Stimulated activated CD4-positive, alpha-beta T cell treated with anti-CD3 and anti-CD28 coated beads, Interleukin-15, amount 100 ng/mL, for 48 hours (primary cell): ENCODE measurements at places on chromosomes 11 and 22.

DNA sequence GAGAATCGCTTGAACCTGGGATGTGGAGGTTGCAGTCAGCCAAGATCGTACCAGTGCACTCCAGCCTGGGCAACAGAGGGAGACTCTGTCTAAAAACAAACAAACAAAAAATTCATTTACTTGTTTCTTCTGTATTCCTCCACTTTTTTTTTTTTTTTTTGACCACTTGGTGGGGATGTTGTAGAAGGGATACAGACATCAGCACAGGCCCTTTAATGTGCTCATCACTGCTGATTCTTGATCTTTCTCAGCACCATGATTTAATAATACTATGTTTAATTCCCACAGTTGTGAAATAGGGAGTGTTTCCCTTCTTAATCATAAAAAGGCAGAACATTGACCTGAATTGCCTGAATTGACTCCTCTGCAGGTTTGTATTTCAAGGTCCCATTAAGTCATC, 4.5 kb downstream of the TTC9C start:
- no peak for DNase-seq

DNA sequence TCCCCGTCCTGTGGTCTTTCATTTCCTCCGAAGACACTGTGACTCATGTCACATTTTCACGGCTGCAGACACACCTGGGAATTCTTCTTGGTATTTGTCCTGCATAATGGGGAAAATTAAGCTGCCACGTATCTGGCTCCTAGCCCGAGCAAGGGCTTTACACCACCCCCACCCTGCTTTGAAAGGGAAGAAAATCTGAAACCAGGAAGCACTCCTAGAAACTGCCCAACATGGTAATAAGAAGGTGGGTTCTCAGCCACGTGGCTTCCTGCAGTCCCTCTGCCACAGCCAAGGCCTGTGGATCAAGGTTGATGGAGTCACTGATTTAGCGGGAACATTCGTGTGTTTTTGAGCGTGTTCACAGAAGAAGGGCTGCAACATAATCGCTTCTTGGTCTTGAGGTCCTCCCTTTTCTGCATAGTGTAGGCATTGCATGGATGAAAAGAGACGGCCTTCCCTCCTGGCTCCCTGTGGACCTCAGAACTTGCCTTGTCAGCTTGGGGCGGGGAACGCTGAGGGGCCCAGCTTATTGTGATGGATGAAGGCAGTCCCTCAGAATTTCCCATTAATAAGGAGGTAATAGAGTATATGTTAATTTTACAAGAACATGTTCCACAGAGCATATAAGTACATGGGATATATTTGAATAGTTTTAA, 292.0 kb downstream of the NTM start:
- no peak for DNase-seq

GRCh38 chr11:129596351-129596750, 219.3 kb upstream of the TMEM45B start:
- DNase-seq, result no peak

GRCh38 chr11:73326929-73327811, 19.1 kb downstream of the ARHGEF17 start:
- no peak for DNase-seq

DNA sequence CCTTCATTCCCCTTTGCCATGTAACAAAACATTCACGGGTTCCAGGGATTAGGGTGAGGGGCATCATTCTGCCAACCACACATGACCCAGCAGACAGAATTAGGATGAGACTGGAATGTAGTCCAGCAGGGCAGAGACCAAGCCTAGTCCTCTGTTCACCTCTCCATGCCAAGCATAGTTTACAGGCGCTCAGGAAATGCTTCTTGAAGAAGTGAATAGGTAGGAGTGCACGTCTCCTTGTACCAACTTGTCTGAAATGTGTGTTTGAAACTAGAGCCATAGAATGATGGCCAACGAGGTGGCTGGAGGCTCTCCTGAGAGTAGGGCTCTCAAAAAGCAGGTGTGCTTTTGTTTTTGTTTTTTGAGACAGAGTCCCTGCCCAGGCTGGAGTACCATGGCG, 8.2 kb downstream of the SPINDOC start:
- DNase-seq, result no peak

- DNase-seq, result no peak
Measured at GRCh38 chr22:41360126-41360525, 21.6 kb upstream of the TEF start.

- no peak for DNase-seq
Measured at GRCh38 chr11:134049303-134049702, 19.6 kb upstream of the JAM3 start.

- DNase-seq, result no peak
Measured at GRCh38 chr11:70360211-70360610, 38.1 kb upstream of the CTTN start.

- DNase-seq, result no peak
Measured at GRCh38 chr11:86938900-86939880, 16.0 kb downstream of the FZD4 start.

GRCh38 chr11:66473608-66474515, 6.4 kb upstream of the DPP3 start:
- DNase-seq, result no peak

DNA sequence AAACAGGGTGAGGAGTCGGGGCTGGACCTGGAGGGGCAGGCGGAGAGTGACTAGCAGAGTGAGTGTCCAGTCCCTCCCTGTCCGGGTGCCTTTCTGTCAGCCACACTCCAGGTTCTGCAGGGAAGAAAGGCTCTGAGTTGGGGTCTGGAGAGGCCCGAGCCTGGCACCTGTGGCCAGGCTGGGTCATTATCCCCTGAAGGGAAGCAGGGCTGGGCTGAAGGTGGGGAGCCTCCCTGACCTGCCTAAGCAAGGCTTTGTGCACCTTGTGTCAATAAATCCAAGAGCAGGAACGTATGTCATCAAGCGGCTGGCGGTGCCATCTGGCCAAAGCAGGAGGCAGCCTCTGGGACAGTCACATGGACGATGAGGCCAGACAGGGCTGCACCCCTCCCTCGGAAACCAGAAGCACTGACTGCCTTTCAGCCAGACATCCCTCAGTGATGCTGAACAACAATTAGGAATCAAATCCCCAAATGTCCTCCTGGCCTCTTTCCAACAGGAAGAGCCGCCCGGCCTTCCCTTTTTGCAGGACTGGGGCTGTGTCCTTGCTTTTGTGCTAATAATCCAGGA, 73.9 kb upstream of the FGF3 start:
- DNase-seq, result no peak

GRCh38 chr11:78365381-78365792, 52.2 kb downstream of the GAB2 start:
- no peak for DNase-seq

DNA sequence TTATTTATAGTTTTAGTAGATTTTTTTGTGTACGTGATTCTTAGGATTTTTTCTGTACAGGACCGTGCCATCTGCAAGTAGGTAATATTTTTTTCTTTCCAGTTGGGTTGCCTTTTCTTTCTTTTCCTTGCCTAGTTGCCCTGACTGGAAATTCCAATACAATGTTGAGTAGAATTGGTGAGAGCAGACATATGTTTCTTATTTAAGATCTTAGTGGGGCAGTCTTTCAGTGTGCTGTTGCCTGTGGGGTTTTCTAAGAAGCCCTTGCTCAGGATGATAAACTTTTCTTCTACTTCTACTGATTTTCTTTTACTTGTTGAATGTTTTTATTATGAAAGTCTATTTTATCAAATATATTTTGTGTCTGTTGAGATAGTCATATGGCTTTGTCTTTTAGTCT, 33.0 kb downstream of the ATXN10 start:
- DNase-seq, result no peak

DNA sequence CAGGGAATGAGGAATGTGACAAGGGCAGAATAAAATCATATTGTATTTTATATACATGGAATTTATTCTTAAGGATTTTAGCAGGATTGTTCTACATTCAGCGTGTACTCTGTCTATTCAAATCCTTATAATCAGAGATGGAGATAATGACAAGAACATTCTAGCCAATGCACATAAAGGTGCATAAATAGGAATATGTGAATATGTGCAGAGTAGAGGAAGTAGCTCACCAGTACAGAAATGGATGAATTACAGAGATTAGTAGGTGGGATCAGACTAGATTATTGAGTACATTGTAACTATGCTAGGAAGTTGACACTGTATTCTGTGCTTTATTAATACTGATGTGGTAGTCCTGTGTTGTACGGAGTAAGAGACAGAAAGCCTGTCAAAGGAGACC, 1308.8 kb downstream of the FAM181B start:
- no peak for DNase-seq

DNA sequence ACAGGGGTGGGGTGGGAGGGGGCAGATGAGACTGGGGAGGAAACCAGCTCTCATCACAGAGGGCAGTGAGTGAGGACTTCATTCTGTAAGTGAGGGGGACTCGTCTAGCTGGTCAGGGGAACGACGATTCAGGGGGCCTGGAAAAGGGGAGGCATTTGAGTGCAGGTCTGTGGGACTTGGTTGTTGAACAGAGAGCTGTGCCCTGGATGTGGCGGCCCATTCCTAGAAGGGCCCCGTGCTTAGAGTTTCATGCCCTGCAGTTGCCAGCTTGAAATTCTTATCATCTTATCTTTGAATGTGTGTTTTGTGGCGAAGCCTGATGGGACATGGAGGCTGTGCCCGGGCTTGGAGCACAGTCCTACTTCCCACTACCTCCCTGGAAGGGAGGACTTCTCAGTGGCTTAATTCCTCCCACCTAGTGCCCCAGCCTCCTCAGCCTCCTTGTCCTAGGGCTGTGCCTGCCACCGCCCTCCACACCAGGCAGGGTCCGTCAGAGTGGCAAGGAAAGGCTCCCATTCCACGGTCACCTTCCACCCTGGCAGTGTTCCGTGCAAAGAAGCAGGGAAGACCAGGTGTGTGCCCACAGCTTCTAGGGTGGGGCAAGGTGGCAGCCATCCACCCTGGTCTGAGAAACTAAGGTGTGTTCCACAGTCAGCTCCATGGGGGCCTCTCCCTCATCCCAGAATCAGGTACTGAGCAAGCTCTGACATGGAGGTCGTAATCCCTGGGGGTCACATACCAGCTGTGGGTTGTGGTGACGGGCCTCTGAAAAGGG, 59.7 kb upstream of the LMO1 start:
- DNase-seq, result no peak

DNA sequence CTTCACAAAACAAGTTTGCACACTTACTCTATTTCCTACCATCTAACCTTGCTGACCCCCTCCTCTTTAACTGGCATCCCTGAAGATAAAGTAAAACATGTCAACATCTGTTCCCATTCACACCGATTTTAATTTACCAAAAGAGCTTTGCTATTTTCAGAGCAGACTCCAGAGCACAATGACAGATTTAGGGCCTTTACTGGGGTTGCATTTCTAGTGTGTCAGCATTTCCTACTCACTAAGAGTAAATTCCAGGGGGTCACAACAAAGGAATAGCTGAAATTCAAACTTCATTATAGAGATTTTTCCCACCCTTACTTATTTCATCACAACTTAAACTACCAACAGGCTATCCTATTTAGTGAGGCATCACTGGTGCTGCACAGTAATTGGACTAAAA, 60.8 kb downstream of the SOX6 start:
- DNase-seq, result no peak

DNA sequence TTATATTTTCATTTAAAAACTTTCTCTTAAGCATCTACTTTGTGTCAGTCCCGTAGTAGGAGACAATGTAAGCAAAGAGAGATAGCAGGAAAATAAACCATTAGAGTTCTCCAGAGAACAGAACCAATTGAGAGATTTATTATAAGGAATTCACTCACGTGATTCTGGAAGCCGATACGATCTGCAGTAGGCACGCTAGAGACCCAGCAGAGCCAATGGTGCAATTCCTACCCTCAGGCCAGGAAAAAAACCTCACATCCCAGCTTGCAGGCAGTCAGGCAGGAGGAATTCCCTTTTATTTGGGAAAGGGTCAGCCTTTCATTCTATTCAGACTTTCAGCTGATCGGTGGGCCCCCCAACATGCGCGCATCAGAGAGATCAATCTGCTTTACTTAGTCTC, 7.3 kb upstream of the PLEKHA7 start:
- DNase-seq, result no peak

DNA sequence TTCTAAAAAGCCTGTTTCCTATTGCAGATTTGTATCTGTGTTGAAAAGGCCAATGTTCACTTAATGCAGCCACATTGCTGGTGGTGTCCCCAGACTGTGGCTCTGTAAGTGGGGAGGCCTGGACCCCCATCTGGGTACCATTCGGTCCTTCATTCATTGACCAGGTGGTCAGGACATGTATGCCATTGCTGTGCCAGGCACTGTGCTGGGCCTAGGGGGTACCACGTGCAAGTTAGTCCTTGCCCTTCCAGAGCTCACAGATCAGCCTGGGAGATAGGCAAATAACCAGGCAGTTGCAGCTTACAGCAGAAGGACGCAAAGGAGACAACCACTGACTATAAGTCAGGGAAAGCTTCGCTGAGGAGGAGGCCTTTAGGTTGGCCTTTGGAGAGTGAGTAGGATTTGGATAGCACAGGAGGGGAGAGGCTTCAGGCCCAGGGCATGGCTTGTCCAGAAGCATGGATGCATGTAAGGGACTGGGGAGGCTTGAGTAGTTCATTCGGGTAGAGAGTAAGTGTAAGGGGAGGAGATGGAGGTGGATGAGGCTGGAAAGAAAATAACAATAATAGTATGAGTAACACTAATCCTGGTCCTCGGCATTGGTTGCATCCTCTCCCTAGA, 5.0 kb downstream of the PRDM11 start:
- DNase-seq, result no peak

GRCh38 chr11:63814383-63814736, 1.1 kb downstream of the SPINDOC start:
- DNase-seq, result no peak

DNA sequence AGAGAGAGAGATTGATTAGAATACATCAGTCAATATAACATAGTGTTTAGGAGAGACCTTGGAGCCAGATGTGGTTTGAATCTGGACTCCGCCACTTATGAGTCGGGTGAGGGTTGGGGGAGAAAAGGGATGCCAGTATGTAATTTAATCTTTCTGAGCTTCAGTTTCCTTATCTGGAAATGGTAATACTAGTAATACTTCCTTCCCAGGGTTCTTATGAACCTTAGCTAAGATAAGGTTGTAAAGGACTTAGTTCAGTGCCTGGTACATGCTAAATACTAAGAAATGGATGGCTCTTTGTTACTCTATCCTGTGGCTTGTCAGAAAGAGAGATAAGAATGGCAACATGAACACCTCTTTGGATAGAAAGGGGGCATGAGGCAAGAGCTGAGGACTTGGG, 226.1 kb upstream of the NARS2 start:
- DNase-seq, result no peak

- no peak for DNase-seq
Measured at GRCh38 chr11:127023991-127024390, 23.4 kb upstream of the KIRREL3 start.

DNA sequence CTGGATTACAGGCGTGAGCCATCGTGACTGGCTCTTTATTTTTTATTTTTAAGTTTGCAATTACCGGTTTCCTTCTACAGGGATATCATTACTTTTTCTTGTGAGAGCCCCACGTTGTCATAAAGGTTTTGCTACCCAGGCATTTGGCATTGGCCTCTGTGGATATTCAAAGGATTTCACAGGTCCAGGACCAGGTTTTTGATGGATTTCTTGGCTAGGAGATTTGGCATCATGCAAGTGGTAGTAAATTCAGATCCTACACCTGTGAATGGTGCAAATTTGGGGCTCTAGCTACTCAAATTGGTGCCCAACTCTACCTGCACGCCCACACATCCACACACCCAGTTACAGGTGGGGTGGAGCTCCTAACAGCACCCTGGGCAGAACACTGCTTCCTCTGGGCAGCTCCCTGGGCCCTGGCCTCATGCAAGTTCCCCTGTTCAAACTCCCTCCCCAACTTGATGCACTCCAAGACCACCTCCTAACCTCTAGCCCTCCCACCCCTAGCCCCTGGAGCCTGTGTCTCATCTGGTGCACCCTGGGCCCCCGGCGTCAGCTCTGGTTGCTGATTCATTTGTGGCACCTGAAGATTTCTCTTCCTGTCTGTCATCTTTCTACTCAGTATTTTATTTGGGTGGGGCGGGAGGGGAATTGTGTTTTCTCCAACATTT, 9.3 kb upstream of the MRGPRD start:
- DNase-seq, result no peak

GRCh38 chr11:105156231-105156630, 16.7 kb upstream of the CARD18 start:
- DNase-seq, result no peak
